ENCODE measurements at places on chromosomes 12 and 14.

DNA sequence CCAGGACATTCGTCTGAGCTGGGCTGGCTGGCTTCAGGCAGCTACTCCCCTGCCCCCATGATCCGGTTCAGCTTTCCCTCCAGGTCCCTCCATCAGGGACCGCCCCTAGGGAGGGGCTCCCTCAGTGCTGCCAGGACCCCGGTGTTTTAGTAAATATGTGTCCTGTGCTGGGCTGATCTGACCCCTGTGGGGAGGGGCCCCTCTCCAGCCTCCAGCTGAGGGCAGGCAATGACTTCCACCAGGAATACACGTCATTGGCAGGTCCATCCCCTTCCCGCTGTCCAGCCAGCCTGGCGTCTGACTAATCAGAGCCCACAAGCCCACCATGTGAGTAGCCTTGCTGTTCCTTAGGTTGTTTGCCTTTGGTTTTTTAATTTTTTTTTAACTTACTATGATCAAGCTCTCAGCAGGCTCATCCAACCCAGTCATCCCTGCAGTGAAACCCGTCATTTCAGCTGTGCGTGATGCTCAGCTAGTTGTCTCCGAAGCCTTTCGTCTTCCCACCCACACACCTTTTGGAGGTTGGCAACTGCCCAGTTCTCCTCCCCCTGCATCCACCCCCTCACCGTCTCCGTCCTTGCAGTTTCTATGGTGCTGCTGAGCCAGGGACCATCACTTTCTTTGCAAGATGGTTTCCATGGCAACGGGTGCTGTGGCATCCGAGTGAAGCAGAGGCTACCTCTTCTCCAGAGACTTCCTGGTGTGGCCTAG lies 16.0 kb upstream of the SERPINA4 start:
- peaks cover 3% of the 10 kb centered on the region for H3K4me1 ChIP-seq
- H3K27me3 ChIP-seq, result no peaks in the 10 kb centered on the region

GRCh38 chr14:35046751-35047536 lies 872 bp downstream of the FAM177A1 start:
- DNase-seq, result peak; percentile 78
- no peaks in the 10 kb centered on the region for H3K27me3 ChIP-seq
- peak overlapping the region; percentile 73 for H3K4me3 ChIP-seq
- peaks cover 14% of the 10 kb centered on the region for H3K4me1 ChIP-seq
- H3K36me3 ChIP-seq, result peaks cover 40% of the 10 kb centered on the region

- H3K36me3 ChIP-seq, result peaks cover 4% of the 10 kb centered on the region
- DNase-seq, result no peak
- peaks cover 16% of the 10 kb centered on the region for H3K4me1 ChIP-seq
- peak overlapping the region; percentile 2 for H3K27ac ChIP-seq
These were observed 35.3 kb downstream of the MSRB3 start for GRCh38 chr12:65313719-65314317.

GRCh38 chr14:63388766-63389431 lies 70.2 kb upstream of the GPHB5 start:
- H3K27me3 ChIP-seq, result no peaks in the 10 kb centered on the region
- H3K27ac ChIP-seq, result no peak overlapping the region
- peaks cover 71% of the 10 kb centered on the region for H3K36me3 ChIP-seq
- no peaks in the 10 kb centered on the region for H3K4me1 ChIP-seq

DNA sequence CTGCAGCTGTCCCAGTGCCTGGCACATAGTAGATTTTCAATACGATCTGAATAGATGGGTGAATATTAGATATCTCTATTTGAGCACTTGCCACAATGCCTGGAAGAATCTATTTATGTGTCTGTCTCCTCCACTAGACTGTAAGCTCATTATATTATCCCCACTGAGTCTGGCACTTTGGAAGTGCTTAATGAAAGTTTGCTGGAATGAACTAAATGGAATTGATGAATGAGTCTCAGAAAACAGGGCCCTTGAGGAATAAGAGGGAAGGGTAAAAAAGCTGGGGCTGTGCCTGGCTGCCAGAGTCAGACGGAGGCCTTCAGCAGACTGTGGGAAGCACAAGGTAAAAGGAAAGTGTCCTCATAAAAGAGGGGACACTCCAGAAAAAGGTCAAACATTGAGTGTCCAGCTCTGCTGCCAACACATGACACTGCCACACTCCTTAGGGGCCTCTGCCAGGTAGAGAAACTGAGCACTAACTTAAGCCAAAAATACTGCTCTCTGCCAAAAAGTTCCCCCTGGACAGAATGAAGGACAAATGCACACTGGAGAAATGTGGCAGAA lies 39.3 kb downstream of the GLT8D2 start:
- H3K36me3 ChIP-seq, result no peaks in the 10 kb centered on the region
- no peak for DNase-seq
- no peak overlapping the region for H3K4me3 ChIP-seq
- peaks cover 24% of the 10 kb centered on the region for H3K4me1 ChIP-seq
- no peaks in the 10 kb centered on the region for H3K27me3 ChIP-seq
- peak overlapping the region; percentile 51 for H3K27ac ChIP-seq

DNA sequence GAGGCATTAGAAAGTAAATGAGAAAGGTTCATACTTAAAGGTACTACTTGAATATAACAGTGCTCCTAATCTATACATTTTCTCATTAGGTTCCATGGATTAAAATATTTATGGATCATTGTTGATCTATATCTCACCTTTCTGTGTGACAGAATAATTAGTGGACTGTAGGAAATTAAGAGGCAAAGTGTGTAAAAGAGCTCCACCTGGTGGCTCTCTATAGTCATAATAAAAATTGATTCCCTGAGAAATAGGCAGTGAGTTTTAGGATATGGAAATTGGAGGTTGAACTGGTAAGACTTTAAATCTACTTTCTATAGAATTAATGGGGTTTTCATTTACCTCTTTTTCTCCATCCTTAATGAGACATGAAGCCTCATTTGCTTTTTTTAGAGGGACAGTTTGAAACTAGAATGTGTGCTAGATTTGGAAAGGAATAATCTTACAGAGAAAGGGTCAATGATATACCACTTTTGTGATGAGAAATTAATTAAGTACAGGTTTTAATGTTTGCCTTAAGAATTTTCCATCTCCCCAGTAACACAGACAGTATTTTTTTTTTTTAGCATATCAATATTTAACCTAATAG lies 11.8 kb upstream of the DERA start:
- no peaks in the 10 kb centered on the region for H3K27me3 ChIP-seq
- no peak overlapping the region for H3K4me3 ChIP-seq
- no peak for DNase-seq
- H3K4me1 ChIP-seq, result no peaks in the 10 kb centered on the region
- H3K27ac ChIP-seq, result no peak overlapping the region

DNA sequence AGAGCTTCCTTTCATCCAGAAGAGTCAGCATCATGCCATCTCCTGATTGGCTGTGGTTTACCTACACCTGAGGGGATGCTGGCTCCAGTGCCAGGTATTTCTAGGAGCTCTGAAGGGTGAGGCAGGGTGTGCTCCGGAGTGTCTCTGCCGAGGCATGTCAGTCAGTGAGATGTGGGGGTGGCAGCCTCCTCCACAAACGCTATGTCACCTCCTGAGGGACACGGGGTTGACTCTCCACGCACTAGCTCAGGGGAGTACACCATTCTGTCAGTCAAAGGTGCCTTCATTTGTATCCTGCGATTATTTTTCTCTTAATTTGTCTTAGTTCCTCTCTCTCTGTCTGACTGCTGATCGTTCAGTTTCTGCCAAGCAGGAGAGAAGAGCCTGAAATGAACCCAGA lies 604.5 kb downstream of the VRK1 start:
- peaks cover 10% of the 10 kb centered on the region for H3K27me3 ChIP-seq
- H3K27ac ChIP-seq, result no peak overlapping the region

- H3K27me3 ChIP-seq, result no peaks in the 10 kb centered on the region
- H3K27ac ChIP-seq, result no peak overlapping the region
- no peak overlapping the region for H3K4me3 ChIP-seq
- H3K4me1 ChIP-seq, result no peaks in the 10 kb centered on the region
- peaks cover 23% of the 10 kb centered on the region for H3K36me3 ChIP-seq
- no peak for DNase-seq
These were observed 62.1 kb downstream of the PPP2R5C start for GRCh38 chr14:101823511-101824120.

DNA sequence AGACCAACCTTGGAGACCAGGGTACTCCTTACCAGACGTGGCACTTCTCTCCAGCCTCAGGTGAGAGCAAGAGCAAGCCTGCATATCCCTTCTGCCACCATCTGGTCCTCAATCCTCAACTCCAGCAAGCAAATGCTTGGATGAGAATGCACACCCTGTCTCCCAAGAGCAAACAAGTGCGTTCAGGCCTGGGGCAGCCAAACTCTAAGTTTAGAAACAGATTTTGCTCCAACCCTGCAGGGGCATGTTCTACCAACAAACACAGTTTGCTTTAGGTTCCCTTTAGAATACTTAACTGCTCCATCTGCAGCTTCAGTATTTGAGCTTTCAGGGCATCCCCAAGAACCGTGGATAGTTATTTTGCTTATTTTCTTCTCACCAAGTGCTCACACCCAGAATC lies 55.9 kb upstream of the FICD start:
- no peak overlapping the region for H3K27ac ChIP-seq
- H3K36me3 ChIP-seq, result no peaks in the 10 kb centered on the region
- H3K4me3 ChIP-seq, result no peak overlapping the region
- no peaks in the 10 kb centered on the region for H3K4me1 ChIP-seq

GRCh38 chr14:104246401-104247335 lies 108.3 kb downstream of the KIF26A start:
- DNase-seq, result peak; percentile 42
- no peaks in the 10 kb centered on the region for H3K4me1 ChIP-seq
- no peak overlapping the region for H3K4me3 ChIP-seq
- H3K27ac ChIP-seq, result no peak overlapping the region
- peaks cover 8% of the 10 kb centered on the region for H3K27me3 ChIP-seq
- no peaks in the 10 kb centered on the region for H3K36me3 ChIP-seq

DNA sequence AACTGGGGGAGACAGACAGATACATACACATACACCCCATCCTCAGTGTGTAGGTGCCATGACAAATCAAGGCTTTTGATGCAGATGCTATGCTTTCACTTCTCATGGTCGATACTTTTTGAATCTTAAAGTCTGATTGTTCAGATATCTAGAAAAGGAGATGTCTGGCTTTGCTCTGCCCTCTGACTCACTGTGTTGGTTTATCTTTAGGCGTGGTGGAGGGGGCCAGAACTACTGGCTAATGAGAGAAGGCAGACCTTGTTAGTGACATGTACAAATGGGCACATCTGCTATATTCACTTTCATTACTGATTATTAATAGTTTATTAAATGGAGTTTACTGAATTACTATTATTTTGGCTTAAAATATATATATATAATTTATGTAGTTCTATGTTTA lies 444.3 kb upstream of the RGS6 start:
- no peaks in the 10 kb centered on the region for H3K36me3 ChIP-seq
- DNase-seq, result no peak
- peaks cover 8% of the 10 kb centered on the region for H3K4me1 ChIP-seq
- H3K27ac ChIP-seq, result no peak overlapping the region
- no peak overlapping the region for H3K4me3 ChIP-seq

DNA sequence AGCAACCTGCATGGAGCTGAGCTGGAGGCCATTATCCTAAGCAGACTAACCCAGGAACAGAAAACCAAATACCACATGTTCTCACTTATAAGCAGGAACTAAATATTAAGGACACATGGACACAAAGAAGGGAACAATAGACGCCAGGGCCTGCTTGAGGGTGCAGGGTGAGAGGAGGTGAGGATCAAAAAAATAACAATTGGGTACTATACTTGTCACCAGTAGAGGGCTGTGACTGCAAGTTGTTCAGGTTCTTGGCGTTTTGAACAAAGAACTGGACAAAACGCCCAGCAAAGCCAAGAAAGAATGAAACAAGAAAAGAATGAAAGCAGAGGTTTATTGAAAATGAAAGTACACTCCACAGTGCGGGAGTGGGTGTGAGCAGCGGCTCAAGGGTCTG lies 208.5 kb upstream of the NEDD1 start:
- DNase-seq, result no peak
- H3K4me3 ChIP-seq, result no peak overlapping the region
- H3K4me1 ChIP-seq, result no peaks in the 10 kb centered on the region
- H3K27ac ChIP-seq, result no peak overlapping the region

DNA sequence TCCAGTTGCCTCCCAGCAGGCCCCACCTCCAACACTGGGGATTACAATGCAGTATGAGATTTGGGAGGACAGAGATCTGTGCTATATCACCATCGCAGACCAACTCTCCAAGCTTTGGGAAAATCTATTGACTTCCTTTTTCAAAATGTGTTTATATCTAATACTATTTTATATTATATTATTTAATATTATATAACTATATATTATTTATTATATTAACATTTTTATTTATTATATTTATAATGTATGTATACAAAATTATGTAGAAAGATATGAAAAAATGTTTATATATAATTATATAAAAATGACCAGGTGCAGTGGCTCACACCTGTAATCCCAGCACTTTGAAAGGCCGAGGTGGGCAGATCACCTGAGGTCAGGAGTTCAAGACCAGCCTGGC lies 36.4 kb downstream of the DNAH10 start:
- DNase-seq, result no peak
- no peaks in the 10 kb centered on the region for H3K4me1 ChIP-seq
- no peaks in the 10 kb centered on the region for H3K36me3 ChIP-seq
- H3K27ac ChIP-seq, result no peak overlapping the region

DNA sequence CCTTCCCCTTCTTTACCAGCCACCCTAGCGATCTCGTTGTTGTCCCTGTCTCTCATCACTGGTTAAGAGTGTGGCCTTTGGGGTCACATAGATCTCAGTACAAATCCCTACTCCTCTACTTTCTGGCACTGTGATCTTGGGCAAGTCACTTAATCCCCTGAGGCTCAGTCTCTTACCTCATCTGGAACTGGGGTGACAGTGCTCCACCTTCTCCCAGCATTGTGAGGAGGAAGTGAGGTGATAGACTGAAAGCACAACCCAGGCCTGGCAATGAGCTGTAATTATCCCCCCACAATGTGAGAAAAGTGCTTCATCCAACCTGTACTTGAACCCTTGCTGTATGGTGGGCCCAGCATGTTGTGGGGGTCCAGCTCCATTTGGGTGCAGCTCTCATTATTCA lies 48.0 kb downstream of the IRAK3 start:
- no peak for DNase-seq
- no peaks in the 10 kb centered on the region for H3K27me3 ChIP-seq
- no peaks in the 10 kb centered on the region for H3K36me3 ChIP-seq
- H3K4me3 ChIP-seq, result no peak overlapping the region
- no peaks in the 10 kb centered on the region for H3K4me1 ChIP-seq
- H3K27ac ChIP-seq, result no peak overlapping the region

DNA sequence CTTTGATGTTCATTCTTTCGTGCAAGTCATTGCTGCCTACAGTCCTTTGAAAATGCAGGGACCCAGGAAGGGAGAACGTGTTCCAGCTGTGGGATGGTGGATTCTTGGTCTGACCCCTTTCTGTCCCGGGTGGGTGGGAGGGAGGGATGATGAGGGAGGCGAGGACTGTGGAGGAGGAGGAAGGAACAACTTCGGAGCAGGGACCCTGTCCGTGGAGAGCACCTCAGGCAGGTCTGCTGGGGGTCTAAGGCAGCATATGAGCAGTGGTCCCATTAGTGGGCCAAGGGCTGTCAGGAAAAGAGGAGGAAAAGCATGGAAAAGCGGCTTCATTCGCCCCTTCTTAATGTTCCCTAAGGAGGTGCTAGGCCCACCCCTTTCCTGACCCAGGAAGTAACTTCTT lies 36.0 kb downstream of the CACNA2D4 start:
- H3K4me1 ChIP-seq, result no peaks in the 10 kb centered on the region
- no peak overlapping the region for H3K27ac ChIP-seq
- H3K27me3 ChIP-seq, result peaks cover 17% of the 10 kb centered on the region
- H3K4me3 ChIP-seq, result no peak overlapping the region

Data from RWPE2 (cell line).